ENCODE measurements at places on chromosomes 1 and 21.

DNA sequence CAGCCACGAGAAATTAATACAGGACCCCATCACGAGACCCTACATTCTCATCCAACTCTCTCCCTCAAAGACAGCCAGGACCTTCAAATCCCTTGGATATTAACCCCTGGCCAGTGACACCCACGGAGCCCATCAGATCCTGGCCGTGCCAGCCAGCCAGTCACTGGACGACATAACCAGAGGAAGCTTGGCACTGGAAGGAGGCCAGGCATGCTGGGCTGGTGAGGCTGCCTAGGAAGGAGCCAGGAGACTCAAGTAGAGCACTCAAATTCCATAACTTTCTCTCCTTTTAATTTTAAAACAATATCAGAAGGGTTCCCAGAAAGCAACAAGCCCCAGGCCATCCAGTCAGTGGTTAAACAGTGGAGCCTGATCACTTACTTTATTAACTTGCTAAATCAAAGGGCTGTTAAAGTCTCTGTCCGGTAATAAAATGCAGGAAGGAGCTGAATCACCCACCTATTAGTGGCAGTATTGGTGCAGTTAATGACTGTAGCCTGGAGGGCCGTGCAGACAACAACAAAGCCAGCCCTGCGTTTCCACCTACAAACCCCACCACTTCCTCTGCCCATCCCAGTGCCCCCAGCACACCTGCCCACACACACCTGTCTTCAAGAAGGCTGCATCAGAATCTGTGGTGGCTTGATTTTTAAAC, 78.0 kb downstream of the HIVEP3 start:
- DNase-seq, result no peak

DNA sequence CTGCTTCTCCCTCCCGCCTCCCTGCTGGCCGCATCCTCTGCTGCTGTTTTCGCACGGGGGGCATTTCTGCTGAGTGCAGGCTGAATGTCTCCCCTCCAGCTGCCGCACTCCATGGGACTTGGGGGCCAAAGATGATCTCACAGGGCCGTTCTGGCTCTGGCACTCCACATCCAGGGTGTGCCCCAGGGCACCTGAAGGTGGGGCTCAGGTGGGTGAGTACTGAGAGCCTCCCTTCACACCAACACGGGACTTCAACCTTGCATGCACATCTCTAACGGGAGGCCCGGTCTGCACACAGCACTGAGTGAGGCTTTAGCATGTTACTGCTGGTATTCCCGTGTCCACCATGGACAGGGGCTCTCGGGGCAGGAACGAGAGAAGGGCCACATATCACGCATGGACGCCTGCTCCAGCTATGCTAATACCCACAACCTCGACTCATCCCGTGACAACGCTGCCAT, 88.9 kb downstream of the DMRTB1 start:
- peak; percentile 13 for DNase-seq

GRCh38 chr1:222107975-222108374, 366.1 kb upstream of the DUSP10 start:
- DNase-seq, result no peak

DNA sequence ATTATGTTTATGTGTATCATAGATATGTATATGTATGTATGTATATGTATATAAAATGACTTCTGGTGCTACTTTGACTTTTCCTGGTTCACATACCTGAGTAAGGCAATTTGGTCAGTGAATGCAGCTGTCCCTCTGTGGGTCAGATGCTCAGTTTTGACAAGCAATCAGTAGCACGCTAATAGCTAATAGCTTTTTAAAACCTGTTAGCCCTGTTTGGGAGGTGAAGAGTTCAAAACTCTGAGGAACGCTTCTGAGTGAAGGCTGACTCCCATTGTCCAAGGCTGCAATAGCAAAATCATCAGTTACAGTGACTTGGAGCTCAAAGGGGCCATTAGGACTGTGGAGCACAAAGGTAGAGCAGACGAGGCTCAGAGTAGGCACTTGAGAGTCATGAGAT, 67.2 kb downstream of the MARK1 start:
- DNase-seq, result no peak

- no peak for DNase-seq
These were observed 282.9 kb downstream of the PTGER3 start for GRCh38 chr1:70764747-70765146.

Data from ovary (tissue), 10 donors.